ENCODE measurements at places on chromosomes 2 and 18.

DNA sequence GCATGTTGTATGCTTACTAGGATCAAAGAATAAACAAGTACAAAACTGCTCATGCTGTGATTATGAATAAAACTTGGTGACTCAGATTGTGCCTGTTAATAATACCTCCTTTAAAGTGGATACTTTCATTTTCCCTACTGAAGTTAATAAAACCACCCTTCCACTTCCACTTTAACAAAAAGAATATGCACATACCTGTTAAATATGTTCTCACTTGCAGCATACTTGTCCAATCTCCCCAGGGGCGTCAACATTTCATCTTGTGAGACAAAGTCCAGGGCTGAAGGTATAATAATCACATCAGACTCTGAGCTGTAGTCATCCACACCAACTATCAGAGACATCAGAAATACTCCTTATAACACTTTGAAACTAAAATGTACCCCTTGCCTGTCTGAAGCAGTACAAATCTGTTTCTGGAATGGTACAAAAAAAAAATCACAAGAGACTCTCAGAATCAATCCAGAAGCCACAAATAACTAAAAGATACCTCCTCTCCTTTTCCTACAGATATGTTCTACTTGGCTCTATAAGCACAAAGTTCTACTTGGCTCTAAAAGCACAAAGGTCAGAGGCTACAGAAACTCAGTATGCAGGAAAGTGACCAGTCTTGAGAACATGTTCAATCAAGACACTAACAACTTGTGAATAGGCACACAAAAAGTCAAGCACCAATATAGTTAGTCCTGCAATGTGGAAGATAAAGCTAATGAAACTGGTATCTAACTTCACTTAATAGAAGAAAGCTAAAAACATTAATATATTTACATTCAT is 19.3 kb downstream of the PPP4R1 start:
- no peak for DNase-seq

GRCh38 chr2:135948642-135949355 is 36.6 kb downstream of the DARS1 start:
- peak; percentile 18 for DNase-seq

DNA sequence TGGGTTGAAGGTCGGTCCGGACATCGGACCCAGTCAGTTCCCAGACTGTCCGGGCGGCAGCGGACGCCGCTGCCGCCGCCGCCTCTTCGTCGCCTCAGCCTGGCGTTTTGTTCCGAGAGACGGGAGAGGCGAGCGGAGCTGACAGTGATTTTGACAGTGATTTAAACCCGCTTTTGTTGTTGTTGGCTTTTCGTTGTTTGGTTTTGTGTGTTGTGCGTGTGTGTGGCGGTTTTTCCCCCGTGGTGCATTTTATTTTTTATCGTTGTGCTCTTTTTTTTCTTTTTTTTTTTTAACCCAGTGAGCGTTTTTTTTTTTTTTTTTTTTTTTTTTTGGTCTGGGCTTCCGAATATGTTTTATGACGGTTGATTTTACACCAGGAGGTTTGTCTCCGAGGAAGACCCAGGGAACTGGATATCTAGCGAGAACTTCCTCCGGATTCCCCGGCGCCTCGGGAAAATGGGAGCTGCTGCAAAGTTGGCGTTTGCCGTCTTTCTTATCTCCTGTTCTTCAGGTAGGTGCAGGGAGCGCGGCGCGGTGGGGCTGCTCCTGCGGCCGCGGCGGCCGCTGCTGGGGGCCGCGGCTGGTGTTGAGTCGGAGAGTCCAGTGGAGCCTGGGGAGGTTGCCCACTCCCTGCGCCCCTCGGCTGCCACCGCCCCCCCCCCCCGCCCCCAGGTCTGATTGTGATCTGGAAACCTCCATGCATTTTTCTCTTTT is at the start of gene ACVR2A:
Gene ACVR2A, plus strand, starts transcription at position 333 of the 714 bp plus-strand sequence. Its CDS starts 124 bp downstream, at position 457.
- peak; percentile 65 for DNase-seq

DNA sequence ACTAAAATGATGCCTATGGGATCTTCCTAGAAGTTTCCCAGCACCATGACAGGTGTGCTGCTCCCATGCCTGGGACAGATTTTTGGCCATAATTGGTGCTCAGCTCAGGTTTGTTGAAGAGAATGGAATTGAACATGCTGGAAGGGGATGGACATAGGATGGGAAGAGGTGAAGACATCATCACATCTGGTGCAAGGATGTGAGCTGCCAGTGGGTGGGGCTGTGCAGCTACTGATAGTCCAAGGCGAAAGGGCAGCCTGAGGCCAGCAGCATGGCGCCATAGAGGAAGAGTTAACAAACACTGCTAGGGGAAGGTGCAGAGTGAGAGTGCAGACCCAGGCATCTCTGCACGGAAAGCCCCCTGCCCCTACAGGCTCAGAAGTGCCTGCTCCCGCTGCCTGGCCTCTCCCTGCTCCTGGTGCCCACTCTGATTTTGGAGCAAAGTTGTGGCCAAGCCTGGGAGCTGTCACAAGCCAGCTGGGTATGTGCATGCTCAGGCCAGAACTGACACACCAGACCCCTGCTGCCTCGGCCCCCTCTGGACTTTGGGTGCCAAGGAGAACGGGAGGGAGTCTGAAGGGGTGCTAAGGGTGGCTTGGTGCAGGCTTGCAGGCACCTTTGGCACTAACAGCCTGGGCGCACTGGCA is 178.6 kb downstream of the ZBTB7C start:
- DNase-seq: peak; percentile 50

GRCh38 chr18:37422116-37422515 is 143.5 kb downstream of the CELF4 start:
- no peak for DNase-seq

DNA sequence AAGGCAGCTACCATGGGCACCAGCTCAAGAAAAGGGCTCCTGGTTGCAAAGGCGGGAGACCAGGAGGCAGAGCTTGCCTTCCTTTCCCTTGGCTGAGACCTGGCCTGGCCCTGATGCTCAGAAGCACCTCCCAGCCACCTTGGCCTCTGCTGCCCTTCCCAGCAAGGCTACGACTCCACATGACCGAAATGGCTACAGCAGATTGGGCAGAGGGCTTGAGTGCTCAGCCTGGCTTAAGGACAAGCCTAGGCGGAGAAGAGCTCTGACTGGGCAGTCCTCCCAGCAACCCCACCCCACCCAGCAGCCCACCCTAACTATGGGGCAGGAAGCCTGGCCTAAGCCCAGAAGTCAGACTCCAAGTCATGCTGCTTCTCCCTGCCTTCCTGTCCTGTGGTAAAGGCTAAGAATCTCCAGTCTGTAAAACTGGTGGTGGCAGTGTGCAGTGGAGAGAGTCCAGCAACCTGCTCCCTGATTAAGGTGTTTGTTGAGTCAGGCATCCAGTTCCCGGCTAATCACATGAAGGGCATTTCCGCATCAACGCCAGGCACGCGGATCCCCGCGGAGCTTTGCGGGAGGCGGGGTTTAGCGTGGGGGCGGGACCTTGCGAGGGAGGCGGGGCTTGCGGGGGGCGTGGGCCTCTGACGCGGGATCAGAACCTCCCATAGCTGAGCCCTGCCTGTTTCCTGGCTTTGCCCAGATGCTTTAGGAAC is 256.0 kb downstream of the BCL11A start:
- no peak for DNase-seq

GRCh38 chr2:98775146-98775986 is 44.4 kb upstream of the MGAT4A start:
- no peak for DNase-seq

DNA sequence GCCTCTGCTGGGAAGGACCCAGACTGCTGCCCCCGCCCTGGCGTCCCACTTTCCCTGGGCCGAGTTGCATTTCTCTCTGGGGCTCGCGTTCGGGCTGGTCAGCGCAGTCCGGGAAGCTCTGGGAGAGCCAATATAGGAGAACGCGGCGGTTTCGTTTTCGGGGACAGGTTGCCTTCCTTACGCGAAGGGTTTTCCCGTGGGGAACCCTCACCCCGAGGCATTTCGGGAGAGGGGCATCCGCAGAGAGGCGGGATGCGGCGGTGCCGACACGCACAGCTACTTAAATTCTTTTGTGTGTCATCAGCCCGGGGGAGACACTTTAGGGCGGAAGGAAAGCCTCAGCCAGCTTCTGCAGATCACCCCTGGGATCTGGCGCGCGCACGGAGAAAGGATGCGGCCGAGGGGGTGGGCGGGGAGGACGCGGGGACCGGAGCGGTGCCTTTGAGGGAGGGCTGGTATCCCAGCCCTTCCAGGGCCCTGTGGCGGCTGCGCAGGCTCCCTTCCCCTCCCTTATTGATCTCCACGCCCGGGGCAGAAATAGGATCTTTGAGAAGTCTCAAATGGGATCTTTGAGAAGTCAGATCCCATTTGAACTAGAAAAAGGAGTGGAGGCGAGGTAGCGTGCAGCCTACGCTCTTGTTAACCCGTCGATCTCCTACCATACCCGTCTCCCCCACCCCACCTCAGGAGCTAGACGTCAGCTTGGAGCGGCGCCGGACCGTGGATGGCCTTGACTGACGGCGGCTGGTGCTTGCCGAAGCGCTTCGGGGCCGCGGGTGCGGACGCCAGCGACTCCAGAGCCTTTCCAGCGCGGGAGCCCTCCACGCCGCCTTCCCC is 1.2 kb downstream of the GATA6 start:
- peak; percentile 77 for DNase-seq

DNA sequence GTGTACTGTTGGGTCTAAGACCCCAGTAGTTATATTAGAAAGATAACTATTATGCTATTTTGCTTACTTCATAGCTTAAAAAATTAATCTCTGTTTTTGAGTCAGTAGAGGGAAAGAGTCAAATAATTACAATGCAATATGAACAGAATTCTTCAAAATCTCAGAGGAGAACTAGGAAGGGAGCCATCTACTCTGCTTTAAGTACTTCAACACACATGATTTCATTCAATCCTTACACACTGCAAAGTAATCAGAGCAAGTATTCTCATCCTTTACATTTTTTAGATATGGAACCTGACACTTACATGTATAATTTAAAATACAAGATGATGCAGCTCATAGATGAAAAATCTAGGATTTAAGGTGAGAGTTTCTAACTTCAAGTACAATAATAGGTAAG is 27.7 kb downstream of the COL5A2 start:
- DNase-seq: no peak

DNA sequence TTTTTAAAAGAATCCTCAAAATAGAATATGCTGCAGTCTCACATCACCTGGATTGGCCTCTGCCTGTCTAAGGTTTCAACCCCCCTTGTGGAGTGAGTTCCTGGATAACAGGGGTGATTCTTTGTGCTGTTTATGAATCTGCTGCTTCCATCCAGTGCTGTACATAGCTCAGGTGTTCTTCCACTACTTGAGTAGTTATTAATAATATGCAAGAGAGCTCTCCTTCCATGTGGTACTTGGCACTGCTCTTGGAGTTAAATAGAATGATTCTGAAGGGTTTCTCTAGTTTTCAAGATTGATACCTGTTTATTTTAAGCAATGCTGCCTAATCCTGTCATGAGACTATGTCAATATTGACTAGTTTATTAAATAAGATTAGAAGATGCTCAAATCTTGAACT is 273.6 kb downstream of the RDH14 start:
- DNase-seq: no peak

GRCh38 chr2:222424276-222424728 is at the start of gene SGPP2:
SGPP2 (plus strand) TSS chr2:222424543; CDS start chr2:222424603, 60 bp downstream.
- no peak for DNase-seq

GRCh38 chr2:20214566-20215182 is 10.3 kb downstream of the SDC1 start:
- no peak for DNase-seq

GRCh38 chr2:40109381-40109780 is 330.3 kb upstream of the THUMPD2 start:
- no peak for DNase-seq

- DNase-seq: no peak
These were observed 116.2 kb downstream of the STPG4 start for GRCh38 chr2:47038656-47039488.

GRCh38 chr2:109005686-109006204 is 16.7 kb upstream of the EDAR start:
- DNase-seq: no peak

DNA sequence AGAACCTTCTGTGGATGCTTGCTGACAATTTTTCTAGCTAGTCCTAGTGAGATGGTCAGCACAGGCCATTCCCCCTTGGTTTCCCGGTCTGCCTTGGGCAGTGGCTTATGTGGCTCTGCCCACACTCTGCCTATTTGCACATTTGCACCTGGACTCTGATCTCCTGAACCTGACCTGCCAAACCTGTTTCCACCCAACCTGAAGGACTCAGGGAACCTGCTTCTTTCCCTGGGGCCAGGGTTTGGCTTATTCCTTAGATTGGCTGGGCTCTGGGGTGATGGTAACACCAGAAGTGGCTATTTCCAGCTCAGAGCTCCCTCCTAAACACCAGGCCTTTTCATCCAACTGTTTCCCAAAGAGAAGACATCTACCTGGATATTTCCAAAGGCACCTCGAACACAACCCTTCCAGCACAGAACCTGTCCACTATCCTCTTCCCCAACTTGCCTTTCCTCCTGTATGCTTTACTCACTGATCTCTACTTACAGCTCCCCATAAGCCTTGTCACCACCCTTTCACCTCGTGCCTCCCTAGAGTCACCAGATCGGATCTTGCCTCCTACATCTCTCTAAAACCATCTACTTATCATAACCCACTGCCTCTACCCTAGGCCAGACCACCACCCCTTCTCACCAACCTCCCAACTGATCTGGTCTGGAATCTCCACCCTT is 5.8 kb upstream of the MTA3 start:
- DNase-seq: no peak

- DNase-seq: no peak
These were observed 99.5 kb downstream of the GFPT1 start for GRCh38 chr2:69287544-69287943.

DNA sequence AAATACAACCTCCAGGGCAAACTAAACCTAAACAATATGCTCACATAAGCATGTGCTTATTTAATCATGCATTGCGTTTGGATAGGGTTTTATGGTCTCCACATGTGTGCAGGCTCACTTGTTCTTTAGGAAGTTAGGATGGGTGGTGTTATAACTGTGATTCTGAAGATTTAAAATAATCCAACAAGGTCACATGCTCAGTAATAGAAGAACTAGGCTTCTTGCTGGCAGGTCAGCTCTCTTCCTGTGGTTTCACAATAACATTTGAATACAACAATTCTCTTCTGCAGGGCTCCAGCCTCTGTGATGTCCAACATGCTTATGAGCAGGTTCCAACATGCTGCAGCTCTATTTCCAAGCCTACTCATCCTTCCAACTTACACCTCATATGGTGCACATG is 84.0 kb downstream of the MYL12B start:
- no peak for DNase-seq

DNA sequence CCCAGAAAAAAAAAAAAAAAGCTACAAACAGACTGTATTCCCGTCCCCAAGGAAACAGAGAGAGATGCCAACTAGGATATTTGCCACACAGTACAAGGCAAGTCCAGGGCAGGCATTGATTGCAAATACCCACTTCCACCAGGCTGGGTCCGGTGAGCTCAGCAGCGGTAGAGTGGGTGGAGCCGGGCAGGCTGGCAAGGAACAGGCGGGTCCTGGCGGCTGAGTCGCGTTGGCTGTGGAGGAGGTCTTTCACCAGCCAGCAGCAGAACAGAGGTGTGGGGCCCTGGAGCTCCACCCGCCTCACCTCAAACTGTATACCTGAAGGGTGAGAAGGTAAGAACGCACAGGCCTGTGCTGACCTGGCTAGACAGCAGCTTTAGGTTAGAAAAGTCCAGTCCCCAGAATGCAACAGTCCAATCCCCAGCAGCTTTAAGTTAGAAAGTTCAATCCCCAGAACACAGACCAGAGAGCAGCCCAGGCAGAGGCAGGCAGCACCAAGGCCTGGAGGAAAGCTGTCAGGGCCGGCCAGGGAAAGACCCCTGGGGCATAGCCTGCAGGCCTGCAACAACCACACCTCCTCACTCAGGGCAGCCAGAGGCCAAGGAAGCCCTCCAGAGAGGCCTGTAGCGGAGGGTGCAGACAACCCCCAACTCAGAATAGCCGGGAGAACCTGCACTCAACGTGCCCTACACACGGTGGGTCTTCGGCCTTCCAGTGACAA is 21.9 kb upstream of the MTERF4 start:
- DNase-seq: no peak

Measured in hepatic stellate cell (primary cell).